ENCODE measurements at places on chromosomes 13 and 19.

GRCh38 chr13:50126993-50127725 is 111.9 kb downstream of the KCNRG start:
- no peak for DNase-seq

GRCh38 chr13:44758630-44759383 is 182.7 kb upstream of the TSC22D1 start:
- DNase-seq: no peak

GRCh38 chr13:26605845-26606244 is 48.4 kb downstream of the WASF3 start:
- DNase-seq: no peak

DNA sequence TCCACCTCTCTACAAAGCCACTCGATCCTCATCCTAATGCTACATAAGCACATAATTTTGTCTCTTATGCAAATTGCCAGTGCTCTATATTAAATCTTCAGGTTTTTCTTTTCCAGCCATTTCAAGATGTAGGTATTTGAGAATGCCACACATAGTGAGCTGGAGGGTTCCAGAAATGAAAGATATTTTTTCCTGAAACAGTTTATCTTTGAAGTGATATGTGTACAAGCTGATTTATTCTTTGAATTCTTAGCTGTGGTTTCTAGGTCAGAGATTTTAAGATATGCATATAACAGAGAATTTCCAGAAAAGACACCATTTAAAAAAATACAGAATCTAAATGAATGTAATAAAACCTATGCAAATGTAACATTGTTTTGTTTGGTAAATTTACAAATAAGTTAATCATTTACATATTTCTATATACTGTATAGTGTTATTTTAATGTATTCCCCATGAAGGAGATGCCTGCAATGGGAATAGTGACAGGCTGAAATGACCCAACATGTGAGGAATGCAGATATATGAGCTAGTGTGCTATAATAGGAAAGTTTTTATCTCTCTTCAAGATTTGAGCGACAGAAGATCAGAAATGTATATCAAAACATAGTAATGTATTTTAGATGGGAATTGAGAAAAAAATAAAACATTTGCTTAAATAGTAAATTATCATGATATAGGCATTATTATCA is 570.2 kb downstream of the SLITRK1 start:
- DNase-seq: no peak

- DNase-seq: no peak
Observed at GRCh38 chr19:47158367-47158791, 27.7 kb downstream of the SAE1 start.

- peak; percentile 40 for DNase-seq
Observed at GRCh38 chr13:44174769-44175425, 198.7 kb upstream of the SERP2 start.

GRCh38 chr13:74062933-74063332 is 71.3 kb downstream of the KLF12 start:
- DNase-seq: peak; percentile 22

- no peak for DNase-seq
Observed at GRCh38 chr13:95783747-95784146, 106.8 kb downstream of the DNAJC3 start.

DNA sequence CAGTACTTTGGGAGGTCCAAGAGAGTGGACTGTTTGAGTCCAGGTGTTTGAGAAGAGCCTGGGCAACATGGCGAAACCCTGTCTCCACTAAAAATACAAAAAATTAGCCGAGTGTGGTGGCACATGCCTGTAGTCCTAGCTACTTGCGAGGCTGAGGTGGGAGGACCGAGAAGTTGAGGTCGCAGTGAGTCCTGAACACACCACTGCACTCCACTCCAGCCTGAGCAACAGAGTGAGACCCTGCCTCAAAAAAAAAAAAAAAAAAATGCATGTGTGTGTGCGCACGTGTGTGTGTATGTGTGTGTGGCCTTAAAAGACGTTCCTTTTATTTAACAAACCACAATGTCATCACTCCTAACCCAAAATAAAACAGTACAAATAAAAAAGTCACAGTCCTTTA is 62.6 kb downstream of the MAP4K1 start:
- no peak for DNase-seq

GRCh38 chr13:113927661-113928581 is 46.0 kb downstream of the C13orf46 start:
- no peak for DNase-seq

- DNase-seq: peak; percentile 55
Observed at GRCh38 chr13:30774214-30774730, 38.9 kb downstream of the ALOX5AP start.

DNA sequence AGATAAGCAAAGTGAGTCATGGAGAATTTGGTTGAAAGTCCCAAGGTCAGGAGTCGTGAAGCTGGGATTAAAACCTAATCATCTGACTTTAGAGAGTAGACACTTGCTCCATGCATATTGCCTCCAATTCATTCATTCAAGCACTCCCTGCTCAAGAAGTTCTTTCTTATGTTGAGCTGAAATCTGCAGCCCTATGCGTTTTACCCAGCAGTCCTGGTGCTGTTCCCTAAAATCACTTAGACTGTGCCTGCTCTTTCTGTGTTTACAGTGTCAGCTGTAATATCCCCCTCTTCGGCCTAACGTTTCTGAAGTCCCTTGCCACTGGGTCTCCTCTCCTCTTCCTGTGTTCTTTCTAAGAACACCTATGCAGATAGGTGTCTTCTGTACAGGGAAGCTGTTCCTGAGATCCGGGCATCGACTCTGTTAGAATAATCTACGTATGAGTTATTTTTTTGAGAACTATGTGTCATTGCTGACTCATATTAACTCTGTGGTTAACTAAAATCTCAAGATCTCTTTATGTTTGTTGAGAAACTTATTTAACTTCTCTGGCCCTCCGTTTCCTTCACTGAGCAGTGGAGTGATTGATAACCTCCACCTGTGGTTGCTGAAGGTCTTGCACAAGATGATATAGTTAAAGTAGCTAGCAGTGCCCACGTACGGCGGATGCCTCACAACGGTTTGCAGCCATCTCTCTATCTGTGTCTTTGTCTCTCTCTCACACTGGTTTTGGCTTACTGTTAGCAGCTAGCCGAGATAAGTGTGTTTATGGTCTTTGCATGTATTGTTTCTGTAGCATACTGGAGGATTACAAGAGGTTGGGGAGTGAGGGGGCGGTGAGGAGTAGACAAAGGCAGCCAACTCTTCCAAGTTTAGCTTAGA is 4.7 kb downstream of the ALOX5AP start:
- DNase-seq: peak; percentile 80

DNA sequence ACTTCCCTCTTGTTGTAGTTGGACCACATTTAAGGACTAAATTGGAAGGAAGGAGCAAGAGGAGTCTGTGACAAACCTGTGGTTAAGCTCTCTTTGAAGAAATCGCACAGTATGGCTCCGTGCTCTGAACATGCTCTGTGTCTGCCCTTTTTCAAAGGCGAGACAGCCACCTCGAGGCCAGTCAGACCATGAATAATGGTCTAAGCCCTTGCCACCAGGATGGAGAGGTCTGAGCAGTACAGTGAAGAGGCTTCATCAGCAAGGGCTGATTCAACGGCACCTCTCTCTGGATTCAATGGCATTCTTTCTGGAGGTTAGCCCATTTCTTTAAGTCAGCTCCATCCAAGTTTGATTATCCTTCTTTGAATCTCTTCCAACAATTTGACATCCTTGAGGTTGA is 30.9 kb downstream of the FAM216B start:
- DNase-seq: no peak

All from stimulated activated effector memory CD8-positive, alpha-beta T cell treated with anti-CD3 and anti-CD28 coated beads, Interleukin-12 subunit alpha, Interleukin-12 subunit beta, amount 100 ng/mL, for 72 hours (primary cell).